ENCODE measurements at places on chromosomes 16 and 17.

- DNase-seq, result no peak
Measured at GRCh38 chr16:65021852-65022595, 99.8 kb downstream of the CDH11 start.

- DNase-seq, result no peak
Measured at GRCh38 chr16:15759070-15759469, 97.8 kb downstream of the MYH11 start.

DNA sequence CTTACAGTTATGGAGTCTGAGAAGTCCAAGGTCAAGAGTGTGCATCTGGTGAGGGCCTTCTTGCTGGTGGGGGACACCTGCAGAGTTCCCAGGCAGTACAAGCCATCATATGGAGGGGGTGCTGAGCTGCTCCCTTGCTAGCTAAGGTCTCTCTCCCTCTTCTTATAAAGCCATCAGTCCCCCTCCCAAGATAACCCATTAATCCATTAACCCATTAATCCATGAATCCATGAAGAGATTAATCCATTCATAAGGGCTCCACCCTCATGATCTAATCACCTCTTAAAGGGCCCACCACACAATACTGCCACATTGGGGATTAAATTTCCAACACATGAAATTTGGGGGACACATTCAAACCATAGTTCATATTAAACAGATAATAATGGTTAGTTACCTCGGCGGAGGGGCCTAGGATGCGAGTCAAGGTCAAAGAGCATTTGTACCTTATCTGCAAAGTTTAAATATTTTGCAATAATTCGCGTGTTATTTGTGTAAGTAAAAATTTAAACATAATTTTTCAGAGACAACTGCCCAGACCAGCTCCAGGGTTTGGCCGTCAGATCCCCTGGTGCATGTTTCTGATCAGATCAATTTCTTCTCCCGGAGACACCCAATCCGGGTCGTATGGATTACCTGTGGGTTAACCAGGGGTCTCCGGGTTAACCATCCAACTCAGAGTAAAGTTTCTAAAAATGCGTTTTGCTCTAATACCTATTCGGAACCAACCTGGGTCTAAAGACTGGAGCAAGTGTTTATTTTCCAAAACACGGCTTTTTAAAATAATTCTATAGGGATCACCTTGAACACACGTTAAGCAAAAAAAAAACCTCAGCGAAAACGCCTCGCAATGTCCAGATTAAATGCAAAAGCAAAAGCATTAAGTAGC, 740 bp upstream of the POLR3E start:
- no peak for DNase-seq

DNA sequence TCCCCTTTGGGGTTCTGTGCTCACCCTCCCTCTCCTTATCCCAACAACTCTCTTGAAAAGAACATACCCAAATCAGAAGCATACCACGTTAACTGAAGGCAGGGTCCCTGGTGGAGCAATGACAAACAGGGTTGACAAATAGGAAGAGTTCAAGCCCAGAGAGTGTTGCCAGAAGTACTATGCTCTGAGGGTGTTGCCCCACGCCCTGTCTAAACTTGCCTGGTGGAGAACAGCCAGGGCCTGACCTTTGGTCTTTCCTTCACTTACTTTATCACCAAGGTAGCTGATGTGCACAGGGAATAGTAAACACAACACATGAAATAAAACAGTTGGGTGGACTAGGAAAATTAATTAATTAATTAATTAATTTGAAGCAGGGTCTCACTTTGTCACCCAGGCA, 23.3 kb downstream of the ZNF75A start:
- no peak for DNase-seq

DNA sequence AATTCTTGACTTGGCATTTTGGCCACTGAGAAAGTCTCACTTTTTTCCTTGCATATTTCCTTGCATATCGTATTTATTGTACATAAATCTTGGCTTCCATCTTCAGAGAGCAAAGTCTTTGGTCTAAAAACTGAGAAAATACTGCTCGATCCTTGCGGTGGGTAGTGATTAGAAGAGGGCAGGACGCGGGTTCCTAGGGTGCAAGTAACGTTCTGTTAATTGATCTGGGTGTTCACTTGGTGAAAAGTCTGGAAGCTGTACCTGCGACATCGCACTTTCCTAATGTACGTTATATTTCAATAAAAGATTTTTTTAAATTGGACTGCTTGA, 758 bp upstream of the UBALD2 start:
- no peak for DNase-seq

DNA sequence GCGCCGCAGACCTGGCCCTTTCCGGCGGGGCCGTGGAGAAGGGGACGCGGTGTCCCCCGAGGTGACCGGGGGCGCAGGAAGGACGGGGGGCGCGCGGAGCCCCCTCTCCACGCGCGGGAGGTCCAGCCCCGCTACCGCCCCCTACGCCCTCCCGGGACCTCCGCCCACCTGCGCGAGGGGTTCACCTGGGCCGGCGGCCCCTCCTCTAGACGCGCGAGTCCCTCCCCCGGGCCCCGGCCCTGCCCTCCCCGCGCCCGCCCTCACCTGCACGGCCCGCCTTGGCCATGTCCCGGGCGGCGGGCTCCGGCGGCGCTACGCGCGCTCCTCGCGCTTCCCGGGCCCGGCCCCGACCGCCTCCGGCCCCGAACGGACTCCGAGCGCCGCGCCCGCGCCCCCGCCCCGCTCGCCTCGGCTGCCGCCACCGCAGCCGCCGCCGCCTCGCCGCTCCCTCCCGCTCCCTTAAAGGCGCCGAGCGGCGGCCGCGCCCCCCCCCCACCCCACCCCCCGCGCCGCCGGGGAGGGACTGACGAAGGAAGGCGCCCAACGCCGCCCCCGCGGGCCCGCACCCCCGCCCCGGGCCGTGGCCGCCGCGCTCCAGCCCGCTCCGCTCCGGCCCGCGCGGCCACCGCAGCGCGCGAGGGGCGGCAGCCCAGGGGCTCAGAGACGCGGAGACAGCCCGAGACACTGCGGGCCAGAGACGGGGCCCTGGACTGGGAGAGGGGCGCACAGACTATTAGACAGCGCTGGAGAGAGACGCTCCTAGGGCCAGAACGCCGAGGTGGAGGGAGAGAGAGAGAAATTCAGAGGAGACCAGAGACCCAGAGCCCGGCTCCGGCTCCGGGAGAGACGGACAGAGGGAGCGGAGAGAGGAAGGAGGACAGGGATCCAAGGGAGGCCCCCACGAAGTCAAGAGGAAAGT, at the start of gene PITPNM3:
PITPNM3 (minus strand) TSS at position 435 of the 919 bp plus-strand sequence; CDS start at position 286, 149 bp downstream.
- no peak for DNase-seq

- DNase-seq, result no peak
Measured at GRCh38 chr16:14564323-14564722, 65.7 kb downstream of the PARN start.

DNA sequence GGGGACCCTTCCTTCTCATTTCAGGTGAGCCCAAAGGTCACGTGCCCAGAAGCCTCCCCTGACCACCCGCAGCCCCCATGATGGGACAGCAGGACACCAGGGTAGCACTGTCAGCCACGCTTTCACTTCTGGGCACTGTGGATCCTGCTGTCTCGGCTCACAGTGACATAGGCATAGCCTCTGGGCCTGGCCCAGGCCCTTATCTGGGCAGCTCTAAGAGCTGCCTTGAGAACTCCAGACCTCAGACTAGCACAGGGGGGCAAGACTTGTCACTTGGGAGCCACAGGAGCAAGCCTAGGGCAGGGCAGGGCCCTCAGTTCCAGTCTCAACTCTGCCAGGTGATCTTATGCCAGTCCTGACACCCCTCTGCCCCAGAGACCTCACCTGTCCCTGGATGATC, 4.7 kb downstream of the NATD1 start:
- no peak for DNase-seq

DNA sequence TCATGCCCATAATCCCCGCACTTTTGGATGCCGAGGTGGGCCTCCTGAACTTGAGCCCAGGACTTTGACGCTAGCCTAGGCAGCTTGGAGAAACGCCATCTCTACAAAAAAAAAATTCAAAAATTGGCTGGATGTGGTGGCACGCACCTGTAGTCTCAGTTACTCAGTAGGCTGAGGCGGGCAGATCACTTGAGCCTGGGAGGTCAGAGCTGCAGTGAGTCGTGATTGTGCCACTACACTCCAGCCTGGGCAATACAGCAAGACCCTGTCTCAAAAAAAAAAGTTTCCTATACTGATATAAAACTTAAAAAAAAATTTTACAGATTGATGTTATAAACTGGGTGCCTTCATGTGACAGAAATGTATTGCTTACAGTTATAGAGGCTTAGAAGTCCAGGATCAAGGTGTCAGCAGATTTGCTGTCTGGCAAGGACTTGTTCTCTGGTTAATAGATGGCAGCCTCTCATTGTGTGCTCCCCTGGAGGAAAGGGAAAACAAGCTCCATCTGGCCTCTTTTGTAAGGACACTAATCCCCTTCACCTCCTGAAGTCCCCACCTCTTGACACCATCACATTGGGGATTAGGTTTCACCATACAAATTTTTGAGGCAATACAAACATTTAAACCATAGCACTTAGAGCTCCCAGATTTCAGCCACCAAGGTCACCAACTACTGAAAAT, 8.5 kb upstream of the CES3 start:
- no peak for DNase-seq

GRCh38 chr16:27235938-27236245, 32.6 kb downstream of the KDM8 start:
- no peak for DNase-seq

DNA sequence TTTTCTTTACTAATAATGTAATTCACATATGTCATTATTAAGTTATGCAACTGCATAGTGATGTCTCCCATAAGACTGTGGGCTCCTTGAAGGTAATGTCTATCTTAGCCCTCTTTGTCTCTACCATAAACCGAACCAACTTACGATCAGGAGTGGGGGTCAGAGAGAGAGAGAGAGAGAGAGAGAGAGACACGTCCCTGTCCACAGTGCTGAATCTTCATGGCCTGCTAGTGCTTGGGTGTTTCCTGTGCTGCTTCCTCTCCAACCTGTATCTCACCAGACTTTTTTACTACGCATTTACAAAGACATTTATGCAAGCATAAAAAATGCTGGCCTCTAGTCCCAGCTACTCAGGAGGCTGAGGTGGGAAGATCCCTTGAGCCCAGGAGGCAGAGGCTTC, 52.2 kb upstream of the HAPSTR1 start:
- DNase-seq, result no peak

- no peak for DNase-seq
Measured at GRCh38 chr16:70689970-70690891, 4.4 kb upstream of the MTSS2 start.

GRCh38 chr16:11543661-11544393, 42.9 kb downstream of the LITAF start:
- no peak for DNase-seq

GRCh38 chr16:87274794-87275193, 42.4 kb downstream of the C16orf95 start:
- DNase-seq, result no peak

GRCh38 chr16:46787909-46788308, 39.8 kb upstream of the MYLK3 start:
- no peak for DNase-seq

DNA sequence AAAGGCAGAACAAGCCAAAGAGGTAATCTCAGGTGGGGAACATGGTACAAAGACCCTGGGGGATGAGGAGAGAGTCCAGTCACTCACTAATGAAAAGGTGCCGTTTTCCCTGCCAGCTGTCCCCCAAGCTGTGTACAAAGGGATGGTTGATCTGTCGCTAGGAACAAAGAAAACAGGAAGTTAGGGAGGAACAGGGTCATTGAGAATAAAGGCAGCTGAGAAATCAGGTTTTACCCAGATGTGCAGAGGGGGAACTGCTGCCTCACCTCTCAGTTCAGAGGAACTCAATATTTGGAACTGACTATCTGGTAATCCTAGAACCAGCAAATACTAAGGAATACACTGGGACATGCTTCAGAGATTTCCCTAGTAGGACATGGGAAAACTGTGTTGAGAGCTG, 1.5 kb downstream of the RSKR start:
- no peak for DNase-seq

DNA sequence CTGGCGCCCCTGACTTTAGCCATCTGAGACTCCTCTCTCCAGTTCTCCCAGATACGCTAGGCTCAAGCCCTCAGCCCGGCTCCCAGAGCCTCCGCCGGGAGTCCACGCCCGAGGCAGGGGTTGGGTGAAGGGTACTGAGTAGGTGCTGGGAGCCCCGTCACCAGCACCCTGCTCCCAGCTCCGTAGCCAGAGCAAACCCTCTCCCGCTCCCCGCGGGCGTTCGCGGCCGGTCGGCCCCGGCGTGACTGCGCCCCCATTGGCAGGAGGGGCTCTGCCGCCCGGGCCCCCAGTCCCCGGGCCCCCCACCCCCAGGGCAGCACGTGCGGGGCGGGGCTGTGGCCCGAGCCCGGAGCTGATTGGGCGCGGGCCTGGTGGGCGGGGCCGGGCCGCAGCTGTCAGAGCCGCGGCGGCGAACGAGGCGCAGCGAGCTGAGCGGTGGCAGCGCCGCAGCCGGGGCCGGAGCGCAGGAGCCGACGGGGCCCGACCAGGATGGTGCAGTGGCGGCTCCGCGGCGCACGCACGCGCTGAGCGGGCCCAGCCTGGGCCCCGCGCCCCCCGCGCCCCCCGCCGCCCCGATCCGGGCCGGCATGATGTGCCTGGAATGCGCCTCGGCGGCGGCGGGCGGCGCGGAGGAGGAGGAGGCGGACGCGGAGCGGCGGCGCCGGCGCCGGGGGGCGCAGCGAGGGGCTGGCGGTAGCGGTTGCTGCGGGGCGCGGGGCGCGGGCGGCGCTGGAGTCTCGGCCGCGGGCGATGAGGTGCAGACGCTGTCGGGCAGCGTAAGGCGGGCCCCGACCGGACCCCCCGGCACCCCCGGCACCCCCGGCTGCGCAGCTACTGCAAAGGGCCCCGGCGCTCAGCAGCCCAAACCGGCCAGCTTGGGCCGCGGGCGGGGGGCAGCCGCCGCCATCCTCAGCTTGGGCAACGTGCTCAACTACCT, at the start of gene SPNS2:
SPNS2 (plus strand) TSS at position 421 of the 937 bp plus-strand sequence; CDS start at position 588, 167 bp downstream.
- DNase-seq, result peak; percentile 59

DNA sequence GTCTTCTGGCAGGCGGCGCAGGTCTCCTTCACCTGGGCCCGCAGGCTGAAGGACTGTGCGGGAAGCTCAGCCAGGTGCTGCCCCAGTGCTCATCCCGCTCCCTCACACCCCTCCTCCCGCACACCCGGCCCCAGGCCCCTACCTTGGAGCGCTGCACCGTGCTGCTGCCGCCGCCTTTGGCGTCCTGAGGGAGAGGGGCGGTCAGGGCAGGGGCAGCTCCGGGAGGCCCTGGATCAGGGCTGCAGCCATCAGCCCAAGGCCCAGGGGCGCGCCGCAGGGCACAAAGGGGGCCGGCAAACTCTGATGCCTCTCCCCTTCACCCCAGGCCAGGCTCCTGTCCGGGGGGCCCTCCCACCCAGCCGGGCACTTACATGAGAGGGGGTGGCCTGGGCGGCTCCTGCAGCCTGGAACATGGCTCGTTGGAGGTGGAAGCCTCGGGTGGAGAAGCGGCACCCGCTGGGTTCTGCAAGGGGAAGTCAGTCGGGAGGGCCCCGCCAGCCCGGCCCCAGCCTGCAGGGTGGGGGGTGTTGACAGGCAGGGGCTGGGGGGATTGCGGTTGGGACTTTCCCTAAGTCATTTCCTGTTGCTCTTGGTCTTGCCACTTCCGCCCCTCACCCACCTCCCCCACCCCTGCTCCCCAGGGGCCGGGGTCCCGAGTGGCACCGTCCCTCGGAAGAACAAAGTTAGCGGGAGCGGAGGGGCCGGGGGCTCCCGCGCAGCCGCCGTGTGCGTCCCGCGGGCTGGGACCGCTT, 863 bp downstream of the LIMD2 start:
- no peak for DNase-seq
